Left colon (tissue), 2 donors: ENCODE measurements at places on chromosomes 6 and 20. TPM values are rescaled to one million over a fixed set of nuclear protein-coding genes. Genes with fewer than 3 reads are reported as not detected.

- no peak for DNase-seq
These were observed 40.6 kb downstream of the STXBP5 start for GRCh38 chr6:147244832-147245231.

- no peak for DNase-seq
These were observed 10.7 kb downstream of the HLA-A start for GRCh38 chr6:29953001-29953441.

Gene TMEM74B
- 3.4 TPM for total RNA-seq

- DNase-seq, result no peak
These were observed 6.9 kb downstream of the VGLL2 start for GRCh38 chr6:117272032-117272866.

- no peak for DNase-seq
These were observed 15.0 kb upstream of the RIN2 start for GRCh38 chr20:19742974-19743639.

- DNase-seq, result no peak
These were observed 135.2 kb upstream of the MLIP start for GRCh38 chr6:53975941-53976615.

GRCh38 chr6:13286181-13286580 is 42.2 kb downstream of the TBC1D7 start:
- no peak for DNase-seq

DNA sequence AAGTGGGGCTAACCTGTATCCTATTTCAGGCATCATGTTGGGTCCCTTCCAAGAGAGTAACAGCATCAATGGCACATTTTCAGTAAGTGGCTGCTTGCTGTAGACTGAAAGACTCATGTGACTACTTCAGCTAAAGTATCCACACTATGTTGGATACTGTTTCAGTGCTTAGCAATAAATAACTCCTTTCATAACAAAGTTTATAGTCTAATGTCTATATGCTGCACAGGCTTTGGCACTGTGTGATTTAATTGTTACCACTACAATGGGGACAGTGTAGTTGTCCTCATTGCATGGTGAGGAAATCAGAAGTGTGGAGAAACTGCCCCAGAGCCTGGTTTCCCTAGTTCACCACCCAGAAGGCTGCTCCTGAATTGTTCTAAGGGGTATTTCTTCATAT is 318.0 kb upstream of the PTCHD4 start:
- DNase-seq, result no peak

GRCh38 chr6:134389129-134389528 is 71.2 kb upstream of the SGK1 start:
- no peak for DNase-seq

DNA sequence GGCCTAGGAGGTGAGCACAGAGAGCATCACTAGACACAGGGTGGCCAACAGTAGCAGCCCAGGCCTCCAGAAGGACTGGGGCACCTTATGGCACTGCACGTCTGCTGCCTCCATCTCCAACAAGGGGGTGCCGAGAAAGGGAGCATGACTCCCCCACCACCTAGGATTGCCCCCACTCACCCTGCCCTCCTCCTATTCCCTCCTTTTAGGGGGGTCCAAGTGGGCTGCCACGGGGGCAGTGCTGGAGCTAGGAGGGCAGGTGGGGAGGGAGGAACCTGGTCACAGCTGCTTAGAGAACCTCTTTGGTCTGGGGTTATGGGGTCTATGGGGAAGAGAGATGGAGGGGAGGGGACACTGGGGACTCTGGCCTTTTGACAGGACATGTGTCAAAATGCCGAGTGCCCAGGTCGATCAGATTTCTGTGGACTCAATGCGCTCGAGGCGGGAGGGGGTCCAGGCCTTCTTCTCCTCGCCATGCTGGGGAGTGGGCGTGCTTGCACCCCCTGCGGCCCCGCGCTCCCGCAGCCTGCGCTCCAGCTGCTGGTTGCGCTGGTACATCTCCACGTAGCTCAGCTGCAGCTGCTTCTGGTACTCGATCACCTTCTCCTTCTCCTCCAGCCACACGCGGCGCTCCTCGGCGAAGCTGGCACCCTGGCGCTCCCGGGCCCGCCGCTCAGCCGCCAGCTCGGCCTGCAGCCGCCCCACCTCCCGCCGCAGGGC is 4.5 kb upstream of the FASTKD5 start:
- DNase-seq, result no peak

- DNase-seq, result peak; percentile 70
These were observed 1.1 kb upstream of the MRGBP start for GRCh38 chr20:62795023-62795761.

DNA sequence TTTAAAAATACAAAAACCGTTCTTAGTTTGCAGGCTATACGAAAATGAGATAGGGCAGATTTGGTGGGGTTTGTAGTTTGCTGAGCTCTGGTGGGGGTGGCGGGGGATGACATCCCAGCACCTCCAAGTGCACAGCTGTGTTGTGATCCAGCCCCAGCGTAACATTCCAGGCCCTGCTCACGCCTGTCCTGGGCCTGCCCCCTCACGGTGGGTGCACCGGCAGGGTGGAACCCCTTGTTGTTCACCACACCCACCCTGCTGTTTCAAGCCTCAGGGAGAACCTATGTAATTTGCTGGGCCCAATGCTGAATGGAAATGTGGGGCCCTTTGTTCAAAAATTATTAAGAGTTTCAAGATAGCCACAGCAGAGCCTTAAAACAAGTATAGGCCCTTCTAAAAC is 25.0 kb downstream of the ARMC2 start:
- DNase-seq, result no peak

- no peak for DNase-seq
These were observed 276.2 kb upstream of the MAP3K7 start for GRCh38 chr6:90863043-90863442.

DNA sequence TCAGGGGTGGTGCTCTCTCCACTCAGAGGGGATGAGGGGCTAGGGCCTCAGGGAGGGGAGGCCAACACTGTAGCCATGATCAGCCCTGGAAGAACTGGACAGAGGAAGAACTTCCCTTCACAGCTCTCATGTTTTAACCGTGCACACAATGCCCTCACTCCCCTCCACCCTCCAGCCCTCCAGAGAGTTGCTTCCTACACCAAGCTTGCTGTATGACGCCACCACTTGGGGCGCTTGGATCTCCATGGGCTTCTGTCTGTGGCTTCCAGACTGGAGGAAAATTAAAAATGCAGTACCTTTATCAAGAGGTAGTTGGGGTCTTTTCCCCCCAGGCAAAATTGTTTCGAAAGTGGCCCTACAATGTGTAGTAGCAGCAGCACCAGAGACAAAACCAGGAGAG is 48.4 kb downstream of the ARHGAP40 start:
- no peak for DNase-seq

Gene MATN4
- total RNA-seq, result not detected

GRCh38 chr6:43915986-43916923 is 146.2 kb downstream of the VEGFA start:
- DNase-seq, result peak; percentile 57

DNA sequence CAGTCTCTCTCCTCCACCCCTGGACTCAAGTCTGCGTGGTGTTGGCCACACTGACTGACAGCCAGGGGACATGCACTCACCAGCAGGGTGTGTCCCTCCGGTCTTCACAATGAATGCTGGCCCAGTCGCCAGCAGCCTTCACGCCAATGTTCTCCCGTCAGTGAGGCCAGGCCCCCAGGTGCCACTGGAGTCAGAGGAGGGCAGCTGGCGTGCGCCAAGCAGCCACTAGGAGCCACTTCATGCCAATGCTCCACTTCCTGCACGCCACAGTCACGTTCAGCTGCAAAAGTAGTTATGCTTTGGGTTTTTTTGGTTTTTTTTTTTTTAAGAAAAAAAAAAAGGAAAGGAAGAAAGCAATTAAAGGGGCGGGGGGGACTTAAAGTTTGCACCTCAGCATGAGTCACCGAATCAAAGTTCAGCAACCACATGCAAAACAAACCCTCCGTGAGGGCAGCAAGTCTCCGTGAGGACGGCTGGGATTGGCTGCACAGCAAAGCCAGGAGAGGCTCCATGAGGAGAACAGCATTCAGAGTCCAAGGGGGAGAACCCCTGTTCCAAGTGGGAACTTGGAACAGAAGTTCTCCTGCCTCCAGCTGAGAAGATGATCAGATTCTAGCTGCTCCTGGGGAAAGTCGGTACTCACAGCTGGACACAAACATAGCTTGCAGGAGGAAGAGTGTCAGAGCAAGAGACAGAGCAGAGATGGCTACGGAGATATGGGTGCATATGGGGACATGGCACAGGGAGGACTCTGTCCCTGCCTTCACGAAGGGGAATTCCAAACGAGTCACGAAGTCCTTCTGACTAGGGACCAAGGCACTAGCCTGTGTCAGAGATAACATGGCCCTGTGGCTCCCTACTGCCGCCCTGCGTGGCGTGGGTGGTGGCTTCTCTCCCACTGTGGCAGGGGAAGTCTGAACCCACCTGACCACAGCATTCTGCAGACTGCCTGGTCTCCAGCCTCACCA is at the start of gene ZC3H12D:
Gene ZC3H12D (minus strand): TSS at position 282 of the 968 bp plus-strand sequence. CDS start 10,471 bp downstream, outside the sequence.
- peak; percentile 88 for DNase-seq

- DNase-seq, result no peak
These were observed 113.5 kb upstream of the CDH4 start for GRCh38 chr20:61138566-61138965.

- no peak for DNase-seq
These were observed 91.0 kb downstream of the SMLR1 start for GRCh38 chr6:130918171-130918570.

- DNase-seq, result no peak
These were observed 17.1 kb downstream of the DDX27 start for GRCh38 chr20:49236301-49236700.

- no peak for DNase-seq
These were observed 60.6 kb upstream of the RIN2 start for GRCh38 chr20:19697415-19697814.

DNA sequence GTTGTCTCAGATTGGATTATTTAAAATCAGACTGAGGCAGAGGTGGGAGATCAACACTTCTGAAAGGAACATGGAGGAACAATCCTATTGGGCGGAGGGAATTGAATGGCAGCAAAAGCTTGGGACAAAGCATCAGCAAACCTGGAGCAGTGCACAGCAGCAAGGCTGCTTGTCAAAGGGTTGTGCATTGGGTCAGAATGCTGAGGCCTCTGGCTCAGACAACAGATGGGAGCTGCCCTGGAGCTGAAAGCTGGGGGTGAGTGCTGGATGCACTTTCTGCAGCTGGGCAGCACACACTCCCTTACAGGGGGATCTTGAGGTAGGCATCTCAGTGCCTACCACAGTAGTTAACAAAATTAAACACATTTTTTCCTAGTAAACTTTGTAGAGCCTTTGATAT is 634.4 kb upstream of the MMS22L start:
- DNase-seq, result no peak

- peak; percentile 34 for DNase-seq
These were observed 466 bp upstream of the PSMB1 start for GRCh38 chr6:170553534-170554012.

DNA sequence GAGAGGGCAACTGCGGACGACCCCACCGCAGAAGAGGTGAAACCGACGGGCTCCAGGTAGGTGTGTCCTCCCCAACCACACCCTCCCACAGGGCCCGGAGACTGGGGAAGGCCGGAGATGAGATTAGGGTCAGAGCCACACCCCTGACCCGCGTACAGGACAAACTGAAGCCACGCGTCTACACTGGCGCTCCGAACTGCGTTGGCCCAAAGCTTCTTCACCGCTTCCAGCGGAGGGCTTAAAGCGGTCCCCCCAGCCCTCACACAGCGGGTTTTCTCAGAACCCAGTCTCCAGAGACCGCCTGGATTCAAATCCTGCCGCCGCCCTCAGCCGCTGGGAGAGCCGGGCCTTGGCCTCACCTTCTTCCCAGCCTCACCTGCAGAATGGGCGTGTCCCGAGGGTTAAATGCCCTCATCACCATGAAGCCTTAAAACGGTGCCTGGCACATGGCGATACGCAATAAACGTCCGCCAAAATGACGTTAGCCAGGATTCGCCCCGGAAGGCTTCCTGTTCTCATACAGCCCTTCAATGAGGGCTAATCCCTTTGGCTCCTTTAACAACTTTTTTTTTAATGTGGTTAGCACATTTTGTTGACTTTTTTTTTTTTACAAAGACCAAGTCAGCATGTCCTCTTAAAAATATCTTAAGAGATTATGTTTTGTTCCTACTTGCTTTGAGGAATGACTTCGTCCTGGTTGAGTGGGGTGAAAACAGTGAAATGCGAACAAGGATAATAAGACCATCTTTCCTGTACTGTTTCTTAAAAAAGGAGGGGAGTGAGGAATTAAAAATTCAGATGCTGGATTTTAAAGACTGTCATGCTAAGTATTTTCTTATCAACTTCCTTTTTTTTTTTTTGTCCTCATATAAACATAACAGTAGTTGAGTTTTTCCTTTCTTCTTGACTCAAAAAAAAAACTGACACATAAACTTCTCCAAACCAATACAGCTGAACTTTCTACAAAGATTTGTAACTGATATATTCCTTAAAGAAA is 15.1 kb upstream of the ZNF217 start:
- peak; percentile 56 for DNase-seq

Gene TREML1
- total RNA-seq, result not detected

GRCh38 chr6:33744001-33744848 is 2.5 kb downstream of the IP6K3 start:
- peak; percentile 77 for DNase-seq

DNA sequence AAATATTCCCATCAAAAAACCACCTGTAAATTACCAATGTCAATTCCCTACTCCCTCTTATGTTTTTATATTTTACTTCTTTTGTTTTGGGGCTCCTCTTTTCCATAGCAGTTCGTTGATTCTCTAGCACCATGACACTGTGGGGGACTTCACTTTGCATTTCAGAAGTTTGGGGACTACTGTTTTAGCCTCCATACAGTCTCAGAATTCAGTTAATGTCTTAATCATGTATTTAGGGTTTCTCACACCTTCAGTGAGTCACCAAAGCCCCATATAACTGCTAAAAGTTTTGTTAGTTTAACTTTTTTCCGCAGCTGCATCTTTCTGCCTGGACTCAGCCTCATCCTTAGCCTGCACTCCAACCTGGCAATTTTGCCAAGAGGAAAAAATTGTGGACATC is 20.7 kb upstream of the AIG1 start:
- no peak for DNase-seq

DNA sequence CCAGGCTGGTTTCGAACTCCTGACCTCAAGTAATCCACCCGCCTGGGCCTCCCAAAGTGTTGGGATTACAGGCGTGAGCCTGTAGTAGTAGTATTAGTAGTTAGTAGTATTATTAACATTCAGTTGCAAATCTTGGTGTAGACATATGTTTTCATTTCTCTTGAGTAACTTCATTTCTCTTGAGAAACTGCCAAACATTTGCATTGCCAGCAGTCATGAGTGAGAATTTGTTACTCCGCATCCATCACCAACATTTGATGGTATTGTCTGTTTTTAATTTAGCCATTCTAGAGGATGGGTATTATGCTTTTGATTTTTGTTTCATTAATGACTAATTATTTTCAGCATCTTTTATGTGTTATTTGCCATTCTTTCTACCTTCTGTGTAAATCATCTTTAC is 1.5 kb upstream of the ERVFRD-1 start:
- no peak for DNase-seq

DNA sequence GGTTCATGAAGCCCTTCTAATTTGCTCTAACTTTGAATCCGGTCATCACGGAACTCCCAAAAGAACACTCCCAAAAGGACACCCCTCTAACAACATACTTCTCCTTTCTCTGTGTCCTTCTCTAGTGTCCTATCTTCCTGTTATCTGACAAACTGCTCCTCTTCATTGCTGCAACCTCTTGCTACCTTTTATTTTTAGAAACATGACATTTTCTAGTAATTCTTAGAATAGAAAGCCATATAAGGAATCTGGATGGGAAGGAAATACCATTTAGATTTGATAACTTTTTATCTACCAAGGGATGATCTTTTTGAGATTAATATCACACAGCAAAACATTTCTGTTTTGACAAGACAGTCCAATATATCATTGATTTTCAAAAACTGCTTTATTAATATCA is 63.1 kb downstream of the COL12A1 start:
- no peak for DNase-seq
